ENCODE measurements at places on chromosomes 7 and 10.
A peak's percentile ranks its signal among the peaks of the same experiment; 100 is the strongest.

- no peak for DNase-seq
These were observed 61.2 kb downstream of the NEURL1 start for GRCh38 chr10:103554488-103555324.

DNA sequence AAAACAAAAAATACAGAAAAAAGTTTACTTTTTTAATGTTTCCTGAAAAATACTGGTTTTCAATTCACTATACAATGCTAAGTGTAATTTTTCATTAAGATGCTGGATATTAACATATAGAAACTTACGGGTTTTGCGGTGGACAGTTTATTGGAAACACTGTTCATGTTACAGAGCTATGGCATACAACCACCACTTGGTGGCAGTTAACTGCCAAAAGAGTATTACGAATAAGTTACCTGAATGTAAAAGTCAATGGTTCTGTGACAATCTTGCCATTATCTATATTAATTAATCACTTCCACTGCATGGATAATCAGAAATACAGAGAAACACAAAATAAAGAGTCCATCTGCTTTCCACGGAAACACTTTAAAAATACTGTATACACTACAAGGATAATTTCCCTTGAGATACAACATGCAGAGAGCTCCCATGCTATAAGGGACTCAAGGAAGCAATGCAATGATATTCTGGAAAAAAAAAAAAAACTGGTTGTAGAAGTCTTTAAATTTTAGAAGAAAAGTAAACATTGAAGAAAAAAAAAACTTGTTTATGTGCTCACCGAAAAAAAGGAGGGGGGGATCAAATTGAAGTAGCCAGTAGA is 97.0 kb downstream of the TPK1 start:
- DNase-seq = no peak

DNA sequence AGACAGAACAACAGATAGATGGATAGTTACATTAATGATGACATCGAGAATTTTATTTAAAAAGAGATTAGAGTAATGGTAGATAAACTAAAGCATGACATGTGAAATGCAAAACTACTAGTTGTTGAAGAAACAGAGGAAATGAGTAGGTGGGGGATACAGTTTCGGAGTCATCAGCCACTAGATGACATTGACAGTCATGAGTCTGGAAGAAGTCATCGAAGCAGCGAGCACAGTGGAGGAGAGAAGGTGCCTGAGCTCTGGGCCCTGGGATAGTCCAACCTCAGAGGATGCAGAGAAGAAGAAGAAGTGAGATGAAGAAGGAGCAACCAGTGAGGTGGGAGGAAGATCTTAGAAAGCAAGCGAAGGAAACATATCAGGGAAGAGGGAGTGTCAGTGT is 20.2 kb upstream of the SEC61A2 start:
- DNase-seq = no peak

GRCh38 chr7:2539031-2539911 is 16.1 kb downstream of the BRAT1 start:
- DNase-seq = no peak

DNA sequence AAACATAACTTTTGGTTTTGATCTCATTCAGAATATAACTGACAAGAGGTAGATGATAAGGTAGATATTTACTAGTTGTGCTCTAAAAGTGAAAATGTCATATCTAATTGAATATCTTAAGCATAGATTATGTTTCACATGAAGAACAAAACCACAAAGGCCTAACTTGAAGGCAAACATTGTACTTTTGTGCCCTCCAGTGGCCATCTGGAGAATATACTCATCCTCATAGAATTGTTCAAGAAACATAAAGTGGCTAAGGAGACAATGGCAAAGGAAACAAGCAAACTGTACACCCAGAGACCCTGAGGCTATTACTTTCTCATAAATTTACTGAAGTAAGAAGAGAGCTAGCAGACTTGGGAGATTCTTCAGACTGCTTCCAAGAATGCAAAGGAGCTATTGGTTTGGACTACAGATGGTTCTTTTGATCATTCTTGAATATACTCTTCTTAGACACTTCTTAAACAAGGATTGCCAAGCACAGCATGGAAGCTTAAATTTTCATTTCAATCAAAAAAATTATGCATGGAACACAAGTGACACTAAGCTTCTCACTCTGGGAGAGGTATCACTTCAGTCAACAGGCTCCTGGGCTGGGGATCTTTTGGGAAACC is 98.2 kb upstream of the DKK1 start:
- DNase-seq = peak; percentile 74

DNA sequence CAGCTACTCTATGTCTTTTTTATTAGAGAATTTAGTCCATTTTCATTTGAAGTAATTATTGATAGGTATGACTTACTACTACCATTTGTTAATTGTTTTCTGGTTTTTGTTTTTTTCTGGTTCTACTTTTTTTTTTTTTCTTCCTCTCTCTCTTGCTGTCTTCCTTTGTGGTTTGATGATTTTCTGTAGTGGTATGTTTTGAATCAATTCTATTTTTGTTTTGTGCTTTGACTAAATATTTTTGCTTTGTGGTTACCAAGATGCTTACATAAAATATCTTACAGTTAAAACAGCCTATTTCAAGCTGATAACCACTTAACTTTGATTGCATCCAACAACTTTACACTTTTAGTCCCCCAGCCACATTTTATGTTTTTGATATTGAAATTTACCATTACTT is 3.3 kb upstream of the OR2F2 start:
- DNase-seq = no peak

- DNase-seq = no peak
These were observed 10.1 kb upstream of the DMBT1 start for GRCh38 chr10:122550427-122550826.
